ENCODE measurements at places on chromosomes 1 and 21.

DNA sequence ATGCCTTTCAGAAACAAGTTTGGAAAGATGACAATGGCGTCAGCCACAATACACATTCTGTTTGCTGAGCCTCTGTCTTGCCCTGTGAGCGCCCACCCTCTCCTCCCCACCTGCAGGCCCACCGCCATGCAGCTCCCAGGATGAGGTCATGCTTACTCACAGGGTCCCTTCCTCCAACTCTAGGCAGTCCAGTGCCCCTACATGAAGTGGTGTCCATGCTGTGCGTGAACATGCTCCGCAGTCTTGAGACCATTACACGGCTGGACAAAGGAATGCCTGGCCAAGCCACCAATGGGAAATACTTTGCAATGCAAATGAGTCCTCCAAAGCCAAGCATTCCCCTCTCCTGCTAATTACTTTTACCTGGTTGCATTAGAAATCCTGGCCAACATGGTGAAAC, 92.2 kb downstream of the CD58 start:
- no peak for DNase-seq

GRCh38 chr1:33295450-33296081, 25.3 kb downstream of the A3GALT2 start:
- DNase-seq, result peak; percentile 80

GRCh38 chr21:41186755-41187536, 19.0 kb downstream of the BACE2 start:
- DNase-seq, result no peak

- no peak for DNase-seq
Measured at GRCh38 chr1:50415235-50416149, 7.8 kb downstream of the DMRTA2 start.

- DNase-seq, result no peak
Measured at GRCh38 chr1:225485991-225486530, 58.2 kb upstream of the LBR start.

DNA sequence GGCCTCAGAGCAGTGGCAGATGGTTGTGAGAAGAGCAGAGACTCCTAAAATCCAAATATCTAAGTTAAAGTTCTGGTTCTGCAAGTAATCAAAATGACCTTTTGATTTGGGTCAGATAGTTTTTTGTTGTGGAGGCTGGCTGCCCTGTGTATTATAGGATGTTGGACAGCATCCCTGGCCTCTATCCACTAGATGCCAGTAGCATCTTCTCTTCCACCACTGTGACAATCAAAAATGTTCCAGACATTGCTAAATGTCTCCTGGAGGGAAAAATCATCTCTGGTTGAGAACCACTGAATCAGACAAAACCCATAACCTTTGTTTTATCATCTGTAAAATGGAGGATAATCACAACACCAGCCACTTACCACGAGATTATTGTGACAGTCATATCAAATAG, 5.9 kb upstream of the DPT start:
- DNase-seq, result no peak

DNA sequence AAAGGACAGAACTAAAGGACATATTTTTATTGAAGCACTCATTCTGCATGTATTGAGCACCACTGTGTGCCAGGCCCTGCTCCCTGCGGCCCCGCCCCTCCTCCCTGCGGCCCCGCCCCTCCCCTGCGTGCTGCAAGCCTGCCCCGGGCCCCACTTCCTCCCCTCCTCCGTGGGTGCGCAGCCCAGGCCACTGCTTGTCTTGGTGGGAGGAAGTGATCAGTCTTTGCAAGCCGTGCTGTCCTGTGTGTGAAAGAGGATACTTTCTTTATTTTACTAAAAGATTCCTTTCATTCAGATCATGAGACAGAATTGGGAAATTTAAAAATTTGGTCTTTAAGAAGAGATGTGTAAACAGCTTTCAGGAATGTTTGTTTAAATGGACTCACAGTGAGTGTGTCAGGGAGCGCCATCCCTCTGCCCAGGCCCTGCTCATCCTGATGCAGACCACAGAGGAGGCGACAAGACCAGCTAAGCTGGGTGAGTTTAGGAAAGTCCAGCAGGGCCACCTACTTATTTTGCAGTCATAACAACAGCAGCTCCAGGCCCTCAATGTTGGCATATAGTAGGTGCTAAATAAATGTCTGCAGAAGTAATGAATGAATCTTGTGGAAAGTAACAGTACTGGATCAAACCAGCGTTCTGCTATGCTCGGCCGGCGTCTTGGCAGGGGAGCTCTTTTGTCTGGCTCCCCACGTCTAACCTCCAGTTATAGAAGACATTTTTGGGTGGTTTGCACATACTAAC, 88.3 kb upstream of the SELENON start:
- DNase-seq, result no peak

DNA sequence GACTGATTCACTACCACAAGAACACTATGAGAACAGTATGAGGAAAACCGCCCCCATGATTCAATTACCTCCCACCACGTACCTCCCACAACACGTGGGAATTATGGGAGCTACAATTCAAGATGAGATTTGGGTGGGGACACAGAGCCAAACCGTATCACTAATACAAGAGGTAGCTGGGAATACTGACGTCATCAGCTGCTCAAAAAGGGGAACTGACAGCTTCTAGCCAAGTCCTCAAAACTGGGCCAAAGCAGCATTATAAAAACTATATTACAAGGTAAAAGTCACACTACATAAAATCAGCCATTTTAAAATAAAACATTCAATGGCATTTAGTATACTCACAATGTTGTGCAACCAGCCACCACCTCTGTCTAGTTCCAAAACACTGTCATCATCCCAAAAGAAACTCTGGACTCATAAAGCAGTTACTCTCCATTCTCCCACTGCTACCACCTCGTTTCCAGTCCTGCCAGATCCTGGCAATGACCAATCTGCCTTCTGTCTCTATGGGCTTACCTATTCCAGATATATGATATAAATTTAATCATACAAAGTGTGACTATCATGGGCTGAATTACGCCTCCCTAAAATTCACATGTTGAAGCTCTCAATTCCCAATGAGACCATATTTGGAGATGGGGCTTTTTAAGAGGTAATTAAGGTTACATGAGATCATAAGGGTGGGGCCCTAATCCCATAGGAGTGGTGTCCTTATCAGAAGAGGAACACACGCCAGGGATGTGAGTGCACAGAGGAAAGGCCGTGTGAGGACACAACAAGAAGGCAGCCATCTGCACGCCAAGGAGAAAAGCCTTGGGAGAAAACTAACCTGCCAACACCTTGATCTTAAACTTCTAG, 192.1 kb downstream of the SETD4 start:
- DNase-seq, result no peak

GRCh38 chr1:210769473-210769872, 364.5 kb downstream of the KCNH1 start:
- DNase-seq, result no peak

DNA sequence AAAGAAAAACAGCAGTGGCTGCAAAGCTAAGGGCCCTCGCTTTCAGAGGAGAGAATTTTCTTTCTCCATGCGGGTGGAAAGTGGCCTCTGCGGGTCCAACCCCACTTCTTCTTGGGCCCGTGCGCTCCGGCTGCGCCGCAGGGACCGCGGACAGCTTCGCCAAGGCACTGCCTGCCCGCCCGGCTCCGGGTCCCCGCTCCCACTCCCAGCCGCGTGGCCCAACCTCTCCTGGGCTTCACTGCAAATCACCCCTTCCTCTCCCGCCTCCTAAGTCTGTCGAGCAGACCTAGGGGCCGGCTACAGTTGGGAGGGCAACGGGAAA, 1.0 kb upstream of the RUNX3 start:
- DNase-seq, result no peak

DNA sequence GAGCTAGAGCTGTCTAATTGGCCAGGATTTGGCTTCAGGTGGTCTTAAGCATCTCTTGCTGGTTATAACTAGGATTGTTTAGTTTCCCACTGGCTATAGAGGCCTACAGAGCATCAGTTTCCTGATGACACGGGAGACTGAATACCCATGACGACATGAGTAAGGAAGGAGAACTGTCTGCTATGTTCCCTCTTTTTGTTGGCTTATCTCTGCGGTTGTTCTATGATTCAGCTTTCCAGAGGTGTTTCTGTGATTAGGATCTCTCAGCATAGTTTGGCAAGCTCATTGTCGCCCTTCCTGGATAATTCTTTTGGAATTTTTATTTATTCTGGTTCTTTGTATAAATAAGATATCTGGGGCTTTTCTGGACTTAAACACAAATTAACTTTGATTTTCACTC, 163.4 kb downstream of the OLFM3 start:
- no peak for DNase-seq

GRCh38 chr1:182587666-182588499, 1.2 kb downstream of the RNASEL start:
- no peak for DNase-seq

- no peak for DNase-seq
Measured at GRCh38 chr1:42158189-42158588, 5.0 kb downstream of the GUCA2B start.

- no peak for DNase-seq
Measured at GRCh38 chr1:238334170-238334569, 443.4 kb upstream of the ZP4 start.

GRCh38 chr1:230800891-230801840, 54.0 kb downstream of the CAPN9 start:
- DNase-seq, result no peak

GRCh38 chr1:248871837-248872401, 13.0 kb upstream of the ZNF692 start:
- DNase-seq, result no peak

- no peak for DNase-seq
Measured at GRCh38 chr1:205032508-205032907, 10.5 kb upstream of the CNTN2 start.

- DNase-seq, result no peak
Measured at GRCh38 chr1:46098027-46098712, 34.3 kb downstream of the PIK3R3 start.

DNA sequence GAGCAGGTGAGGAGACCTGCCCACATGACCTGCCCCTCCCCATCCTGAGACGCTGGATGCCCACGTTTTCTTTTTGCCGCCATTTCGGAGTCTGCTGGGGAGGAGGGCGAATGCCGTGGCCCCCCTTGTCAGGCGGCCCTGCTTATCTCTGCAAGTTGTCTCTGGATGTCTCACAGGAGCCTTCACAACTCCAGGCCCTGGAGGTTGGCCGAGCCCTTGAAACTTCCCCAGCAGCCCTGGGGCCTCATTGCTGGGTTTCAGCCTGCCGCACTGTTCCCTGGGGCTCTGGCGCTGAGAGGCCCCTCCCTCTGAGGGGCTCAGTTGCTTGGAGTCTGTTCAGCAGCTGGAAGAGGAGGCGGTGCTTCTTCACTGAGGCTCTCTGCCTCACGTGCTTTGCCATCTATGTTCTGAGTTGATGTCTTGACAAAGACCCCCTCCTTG, 29.8 kb upstream of the ZBTB21 start:
- no peak for DNase-seq

DNA sequence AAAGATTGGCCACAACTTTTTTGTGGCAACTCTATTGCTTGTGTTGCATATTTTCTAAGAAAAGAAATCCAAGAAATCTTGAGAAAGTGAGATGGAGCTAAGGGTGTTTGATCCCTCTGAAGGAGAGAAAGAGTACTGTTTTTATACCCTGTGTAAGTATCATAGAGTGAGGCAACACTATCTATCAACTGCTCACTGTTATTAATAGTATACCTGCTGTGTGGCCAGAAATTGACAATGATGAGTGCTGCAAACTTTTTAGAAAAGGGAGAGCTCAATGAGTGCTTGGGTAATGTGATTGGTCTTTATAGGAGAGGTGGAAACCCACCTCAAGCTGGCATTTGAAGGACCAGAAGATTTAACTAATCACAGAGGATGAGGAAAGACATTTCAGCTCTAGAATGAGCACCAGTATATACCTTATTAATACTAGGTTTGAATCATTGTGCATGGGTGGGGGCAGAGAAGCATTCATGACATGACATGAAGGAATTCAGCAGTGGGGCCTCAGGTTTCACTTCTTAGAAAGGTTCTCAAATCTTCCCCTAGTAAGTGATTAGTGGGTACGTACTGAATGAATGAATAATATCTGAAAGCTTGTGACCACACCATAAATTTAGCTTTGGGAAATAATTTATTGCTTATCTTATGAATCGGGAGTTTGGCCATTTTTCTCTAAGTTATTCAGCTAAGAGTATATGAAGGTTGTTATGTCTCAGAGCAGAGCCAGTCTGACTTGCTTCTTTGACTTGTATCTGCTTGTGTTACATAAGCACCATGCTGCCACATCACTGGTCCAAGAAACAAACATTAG, 169.2 kb upstream of the SGIP1 start:
- no peak for DNase-seq

DNA sequence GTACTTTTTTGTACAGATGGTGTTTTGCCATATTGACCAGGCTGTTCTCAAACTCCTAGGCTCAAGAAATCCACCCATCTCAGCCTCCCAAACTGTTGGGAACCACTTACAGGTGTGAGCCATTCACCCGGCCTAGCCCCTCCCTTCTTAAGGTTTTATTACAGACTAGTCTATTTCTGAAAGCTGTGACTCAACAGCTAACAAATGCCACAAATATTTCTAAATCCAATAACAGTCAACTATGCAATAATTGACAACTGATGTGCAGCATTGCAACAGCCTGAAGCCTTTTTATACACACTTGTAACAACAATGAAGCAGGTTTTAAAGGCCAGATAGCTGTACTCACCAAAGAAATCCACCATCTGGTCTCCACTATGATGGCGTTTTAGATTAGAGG, 51.4 kb downstream of the GRIK1 start:
- no peak for DNase-seq

- DNase-seq, result no peak
Measured at GRCh38 chr1:51643362-51643761, 26.5 kb downstream of the OSBPL9 start.

GRCh38 chr1:109807822-109808680, 44.3 kb upstream of the EPS8L3 start:
- no peak for DNase-seq

- DNase-seq, result no peak
Measured at GRCh38 chr21:38613686-38614085, 115.4 kb upstream of the ERG start.

- DNase-seq, result no peak
Measured at GRCh38 chr1:74726063-74726462, 6.8 kb downstream of the CRYZ start.

GRCh38 chr1:62045574-62045973, 149.1 kb upstream of the L1TD1 start:
- DNase-seq, result no peak
